Left lung (tissue), 14 donors: ENCODE measurements at places on chromosomes 6 and 20. TPM values are rescaled to one million over a fixed set of nuclear protein-coding genes. Genes with fewer than 3 reads are reported as not detected.

The APCDD1L gene
- total RNA-seq, result 0.09 TPM

The SLC22A23 gene
- total RNA-seq, result 25.7 TPM

The THBS2 gene
- 126 TPM for total RNA-seq

The LY6G5C gene
- 3.1 TPM for total RNA-seq

The RAD21L1 gene
- not detected for total RNA-seq

The SIRPB2 gene
- 9.2 TPM for total RNA-seq

The CST1 gene
- total RNA-seq, result not detected

The DYNLRB1 gene
- total RNA-seq, result 133 TPM

The DAAM2 gene
- 43.7 TPM for total RNA-seq

The SLC17A9 gene
- total RNA-seq, result 16.1 TPM

The OR2H2 gene
- not detected for total RNA-seq

The FOXA2 gene
- total RNA-seq, result 39.8 TPM

The SLC12A5 gene
- total RNA-seq, result 1.5 TPM

The CAGE1 gene
- not detected for total RNA-seq

The PLCB1 gene
- 8.8 TPM for total RNA-seq

The OR2J3 gene
- total RNA-seq, result not detected

The SFT2D1 gene
- 51.0 TPM for total RNA-seq

The SULF2 gene
- 42.0 TPM for total RNA-seq

The ULBP3 gene
- 10.0 TPM for total RNA-seq

The C4A gene
- total RNA-seq, result 124 TPM

The RPL7L1 gene
- total RNA-seq, result 77.8 TPM

The SLC22A2 gene
- total RNA-seq, result not detected

The QRSL1 gene
- total RNA-seq, result 10.9 TPM

The ADGRB3 gene
- total RNA-seq, result 2.0 TPM

The ERVFRD-1 gene
- total RNA-seq, result 0.09 TPM

The ENPP3 gene
- total RNA-seq, result 0.44 TPM

The CDS2 gene
- 61.0 TPM for total RNA-seq

The TRIM31 gene
- total RNA-seq, result 0.99 TPM

The BCKDHB gene
- total RNA-seq, result 26.1 TPM
